Astrocyte of the hippocampus (primary cell): ENCODE measurements at places on chromosomes 6 and 20.

GRCh38 chr20:63940071-63940471, 16.1 kb downstream of the UCKL1 start:
- no peak for DNase-seq

DNA sequence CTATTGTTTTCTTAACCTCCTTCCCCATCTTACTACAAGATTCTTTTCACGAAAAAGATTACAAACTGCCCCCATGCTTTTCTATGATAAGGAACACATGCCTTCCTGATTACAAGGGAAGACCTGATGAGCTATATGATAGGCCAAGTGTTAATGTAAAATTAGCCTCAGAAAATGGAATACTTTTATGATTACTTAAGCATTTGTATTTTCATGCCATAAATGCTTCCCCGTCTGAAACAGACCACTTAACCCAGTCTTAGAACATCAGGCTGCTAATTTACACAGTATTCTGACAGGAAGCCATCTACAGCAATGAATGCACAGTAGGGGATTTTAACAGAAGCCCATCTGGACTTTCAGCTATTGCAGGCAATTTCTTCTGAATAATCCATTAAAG, 274.9 kb downstream of the HAO1 start:
- DNase-seq, result peak; percentile 11

GRCh38 chr20:13101706-13102105, 92.9 kb downstream of the SPTLC3 start:
- peak; percentile 20 for DNase-seq

DNA sequence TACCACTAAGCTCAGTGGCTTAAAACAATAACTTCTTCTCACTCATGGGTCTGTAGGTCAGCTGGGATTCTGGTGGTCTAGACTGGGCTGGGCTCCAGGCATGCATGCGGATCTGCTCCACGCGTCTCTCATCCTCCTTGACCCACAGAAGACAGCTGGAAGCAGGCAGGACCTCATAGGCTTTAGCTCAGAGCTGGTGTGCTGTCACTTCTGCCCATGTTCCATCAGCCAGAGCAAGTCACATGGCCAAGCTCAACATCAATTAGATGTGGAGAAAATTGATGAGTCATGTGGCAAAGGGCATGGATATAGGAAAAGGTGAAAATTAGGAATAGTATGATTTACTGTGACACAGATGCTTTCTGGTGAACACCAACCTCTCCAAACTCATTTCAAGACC, 57.4 kb upstream of the PSMF1 start:
- no peak for DNase-seq

GRCh38 chr20:11230999-11231398, 557.2 kb upstream of the JAG1 start:
- no peak for DNase-seq

GRCh38 chr6:43944908-43945767, 175.1 kb downstream of the VEGFA start:
- peak; percentile 44 for DNase-seq
